ENCODE measurements at places on chromosomes 3 and 15.

DNA sequence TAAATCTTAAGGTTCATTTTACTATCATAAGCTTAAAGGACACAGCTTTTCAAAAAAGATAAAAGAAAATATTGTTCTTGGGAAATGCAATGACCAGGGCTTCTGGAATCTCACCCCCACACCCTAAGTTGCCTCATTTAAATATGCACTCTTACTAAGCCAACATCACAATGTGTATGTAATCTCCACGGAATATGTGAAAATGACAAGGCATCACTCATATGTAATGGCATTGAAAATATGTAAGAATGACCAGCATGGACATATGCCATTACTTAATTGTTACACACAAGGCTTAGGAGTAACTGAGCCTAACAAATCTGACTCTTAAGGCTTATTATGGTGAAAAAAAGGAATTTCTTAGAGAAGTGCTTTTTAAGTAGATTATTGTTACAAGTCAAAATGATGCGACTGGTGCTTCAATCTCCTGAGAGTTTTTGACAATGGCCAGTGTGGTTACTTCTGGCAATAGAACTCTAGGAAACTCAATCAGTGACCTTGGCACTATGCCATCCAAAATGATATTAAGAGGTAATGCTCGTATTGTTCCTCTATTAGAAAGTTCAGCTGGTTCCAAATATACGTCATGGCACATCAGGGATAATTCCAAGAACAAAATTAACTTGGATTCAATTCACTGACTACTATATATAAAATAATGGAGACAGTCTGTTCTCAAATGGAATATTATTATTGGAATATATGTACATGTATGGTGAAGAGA lies 290.0 kb upstream of the PLSCR5 start:
- DNase-seq, result no peak

- DNase-seq, result no peak
These were observed 389.1 kb upstream of the RARB start for GRCh38 chr3:25038922-25039321.

GRCh38 chr3:66567077-66567476 lies 66.3 kb upstream of the LRIG1 start:
- DNase-seq, result no peak

DNA sequence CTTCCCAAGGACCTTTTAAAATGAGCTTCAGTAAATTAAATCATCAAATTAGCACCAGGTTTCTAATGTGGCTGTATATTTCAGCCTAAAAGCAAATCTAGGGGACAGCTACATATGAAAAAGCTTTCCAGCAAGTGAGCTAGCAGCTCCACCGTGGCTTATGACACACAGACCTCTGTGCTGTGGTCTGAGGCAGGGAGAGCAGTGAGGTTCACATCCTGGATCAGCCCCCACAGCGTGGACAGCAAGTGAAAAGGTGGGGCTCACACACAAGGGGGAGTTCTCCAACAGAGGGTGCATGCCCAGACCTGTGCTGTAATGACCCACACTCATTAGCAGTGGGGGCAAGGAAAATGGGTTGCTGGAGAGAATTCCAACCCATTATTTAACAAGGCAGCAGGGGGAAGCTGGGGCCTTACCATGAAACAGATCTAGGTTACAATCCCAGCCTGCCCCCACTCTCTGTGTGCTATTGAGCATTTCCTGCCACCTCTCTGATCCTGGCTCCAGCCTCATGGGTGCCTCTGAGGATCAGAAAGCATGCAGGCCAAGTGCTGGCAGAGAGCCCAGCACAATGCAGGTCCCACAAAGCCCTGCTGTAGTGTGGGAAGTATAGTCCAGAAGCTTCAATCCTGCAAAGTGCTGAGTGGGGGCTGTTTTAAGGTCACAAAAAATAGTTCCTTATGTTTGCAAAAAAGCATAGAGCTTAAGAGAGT lies 48.2 kb downstream of the RASGRF1 start:
- DNase-seq, result no peak

DNA sequence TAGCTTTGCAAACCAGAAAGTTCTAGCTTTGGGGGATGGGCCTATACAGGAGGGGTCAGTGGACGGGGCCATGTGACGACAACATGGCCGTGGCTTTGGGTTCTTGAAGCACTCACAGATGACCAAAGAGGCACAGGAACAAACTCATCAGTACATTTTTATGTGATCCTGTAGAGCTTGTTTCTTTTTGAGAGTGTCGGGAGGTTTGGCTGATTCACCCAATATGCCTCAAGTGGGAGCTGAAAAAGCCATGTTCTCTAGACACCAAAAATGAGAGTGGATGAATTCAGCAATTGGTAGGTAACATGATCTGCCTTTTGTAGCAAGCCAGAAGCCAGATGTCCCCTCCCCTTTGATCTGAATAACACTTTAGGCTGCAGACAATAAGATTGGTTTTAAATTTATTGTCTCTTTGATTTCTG lies 30.1 kb downstream of the GREM1 start:
- no peak for DNase-seq

- no peak for DNase-seq
These were observed 300.0 kb downstream of the CADM2 start for GRCh38 chr3:85258819-85259218.

GRCh38 chr3:101081446-101081845 lies 88.2 kb upstream of the ABI3BP start:
- DNase-seq, result no peak

GRCh38 chr3:105529456-105529855 lies 162.7 kb downstream of the ALCAM start:
- DNase-seq, result no peak

- no peak for DNase-seq
These were observed 62.1 kb upstream of the XCR1 start for GRCh38 chr3:46089237-46090011.

DNA sequence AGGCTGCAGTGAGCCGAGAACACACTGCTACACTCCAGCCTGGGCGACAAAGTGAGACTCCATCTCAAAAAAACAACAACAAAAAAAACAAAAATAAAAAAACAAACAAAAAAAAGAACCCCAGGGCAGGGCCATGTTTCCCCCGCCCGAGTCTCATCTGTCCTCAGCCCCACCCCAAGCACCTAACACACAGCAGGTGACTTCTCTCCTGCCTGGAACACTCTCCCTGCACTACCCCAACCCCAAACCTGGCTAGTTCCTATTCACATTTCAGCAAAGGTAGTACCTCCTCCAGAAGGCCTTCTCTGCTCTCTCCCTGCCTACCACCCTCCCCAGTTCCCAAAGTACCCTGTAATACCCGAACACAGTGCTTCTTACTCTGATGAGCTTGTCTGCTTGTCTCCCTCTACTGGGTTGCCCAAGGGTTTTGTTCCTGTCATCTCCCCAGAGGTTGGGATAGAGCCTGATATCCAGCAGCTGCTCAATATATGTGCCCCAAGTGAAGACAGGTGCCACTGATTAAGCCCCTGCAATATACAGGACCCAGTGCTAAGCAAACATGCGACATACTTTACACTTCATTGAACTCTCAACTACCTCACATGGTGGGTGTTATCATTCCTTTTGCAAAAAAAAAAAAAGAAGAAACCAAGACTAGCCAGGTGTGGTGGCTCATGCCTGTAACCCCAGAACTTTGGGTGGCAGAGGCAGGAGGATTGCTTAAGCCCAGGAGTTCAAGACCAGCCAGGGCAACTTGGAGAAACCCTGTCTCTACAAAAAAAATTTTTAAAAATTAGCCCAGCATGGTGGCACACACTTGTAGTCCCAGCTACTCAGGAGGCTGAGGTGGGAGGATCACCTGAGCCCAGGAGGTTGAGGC lies 103.6 kb downstream of the DAPK2 start:
- no peak for DNase-seq

DNA sequence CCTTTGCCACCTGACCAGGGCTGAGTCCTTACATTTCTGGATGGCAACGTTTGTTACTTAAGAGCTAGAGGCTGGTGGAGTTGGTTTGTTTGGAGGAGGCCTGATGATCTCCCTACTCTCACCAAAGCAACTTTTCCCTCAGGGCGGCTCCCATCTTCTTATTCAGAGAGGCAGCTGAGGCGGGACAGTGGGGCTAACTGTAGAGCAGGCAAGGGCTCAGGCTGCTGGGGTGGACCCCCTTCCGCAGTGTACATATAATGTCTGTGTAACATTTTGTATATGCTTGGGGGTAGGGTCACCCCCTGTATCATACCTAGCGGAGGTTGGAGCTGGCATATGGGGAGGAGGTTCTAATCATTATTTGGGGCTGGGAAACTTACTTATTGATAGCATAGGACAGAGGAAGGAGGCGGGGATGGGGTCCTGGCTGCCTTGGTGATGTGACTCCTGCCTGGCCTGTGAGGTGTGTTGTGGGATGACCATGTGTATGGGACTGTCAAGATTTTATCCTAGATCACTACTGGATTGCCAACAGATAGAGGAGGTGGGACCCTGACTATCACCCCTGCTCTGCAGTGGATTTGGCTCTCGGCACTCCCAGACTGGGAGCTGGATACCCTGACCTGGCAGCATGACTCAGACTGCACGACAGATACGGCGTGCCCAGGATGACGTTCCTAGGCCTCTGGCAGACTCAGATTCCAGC lies 52.5 kb upstream of the UBE2Q2 start:
- no peak for DNase-seq

DNA sequence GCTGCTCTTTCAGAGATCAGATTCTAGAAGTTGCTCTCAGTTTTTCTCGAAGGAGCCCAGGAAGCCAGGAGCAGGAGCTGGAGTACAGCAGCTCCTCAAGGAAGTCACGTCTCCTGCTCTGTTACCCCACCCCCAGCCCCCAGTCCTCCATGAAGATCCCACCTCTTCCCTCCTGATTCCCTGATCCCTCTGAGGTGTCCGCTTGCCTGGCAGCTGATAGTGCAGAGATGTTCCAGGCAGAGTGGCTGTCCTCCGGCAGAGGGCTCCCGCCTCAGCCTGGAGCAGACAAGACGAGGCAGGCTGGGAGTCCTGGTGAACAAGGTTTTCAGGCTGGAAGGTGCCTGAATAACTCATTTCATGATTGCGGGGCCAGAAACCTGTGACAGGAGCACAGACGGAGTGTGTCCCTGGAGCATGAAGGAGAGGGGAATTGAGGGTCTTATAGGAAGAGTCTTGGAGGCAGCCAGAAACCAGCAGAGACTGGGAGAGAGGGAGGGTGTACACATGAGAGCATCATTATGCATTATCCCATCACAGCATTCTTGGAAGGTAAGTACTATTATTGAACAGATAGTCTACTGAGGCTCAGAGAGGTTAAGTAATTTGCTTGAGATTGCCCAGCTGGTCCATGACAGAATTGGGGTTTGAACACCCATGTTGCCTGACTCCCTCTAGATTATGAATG lies 1.2 kb downstream of the HRH1 start:
- DNase-seq, result peak; percentile 36

DNA sequence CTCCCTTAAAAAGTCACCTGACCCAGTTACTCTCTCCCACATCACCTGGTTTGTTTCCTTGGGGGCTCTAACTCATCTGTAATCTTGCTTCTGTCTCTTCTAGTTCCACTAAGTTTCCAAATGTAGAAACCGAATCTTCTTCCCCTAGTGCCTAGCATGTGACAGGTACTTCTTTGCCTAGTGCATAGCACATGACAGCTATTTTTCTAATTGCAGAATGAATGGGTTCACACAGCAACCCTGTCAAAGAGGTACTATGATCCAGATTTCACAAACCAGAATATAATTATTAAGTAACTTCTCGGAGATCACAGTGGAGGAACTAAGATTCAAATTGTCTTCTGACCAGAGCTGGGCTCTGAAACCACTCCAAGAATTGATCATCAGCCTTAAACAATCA lies 7.4 kb downstream of the DPH3 start:
- no peak for DNase-seq

DNA sequence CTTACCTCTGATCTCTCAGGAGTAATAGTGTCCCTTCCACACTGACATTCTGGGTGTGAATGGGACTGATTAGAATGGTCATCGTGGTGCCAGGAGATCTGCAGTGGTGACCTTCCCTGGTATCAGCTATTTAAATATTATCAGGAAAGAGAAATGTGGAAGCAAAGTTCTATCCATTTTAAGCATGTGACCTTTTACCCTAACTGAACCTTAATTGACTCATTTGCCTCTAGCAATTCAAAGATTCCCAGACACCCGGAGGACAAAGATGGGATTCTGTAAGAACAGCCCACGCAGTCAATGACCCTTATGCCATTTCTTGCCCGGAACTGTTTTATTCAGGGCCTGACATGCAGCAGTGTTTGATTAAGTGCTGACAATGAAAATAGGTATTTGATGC lies 10.3 kb downstream of the LIPC start:
- DNase-seq, result no peak

DNA sequence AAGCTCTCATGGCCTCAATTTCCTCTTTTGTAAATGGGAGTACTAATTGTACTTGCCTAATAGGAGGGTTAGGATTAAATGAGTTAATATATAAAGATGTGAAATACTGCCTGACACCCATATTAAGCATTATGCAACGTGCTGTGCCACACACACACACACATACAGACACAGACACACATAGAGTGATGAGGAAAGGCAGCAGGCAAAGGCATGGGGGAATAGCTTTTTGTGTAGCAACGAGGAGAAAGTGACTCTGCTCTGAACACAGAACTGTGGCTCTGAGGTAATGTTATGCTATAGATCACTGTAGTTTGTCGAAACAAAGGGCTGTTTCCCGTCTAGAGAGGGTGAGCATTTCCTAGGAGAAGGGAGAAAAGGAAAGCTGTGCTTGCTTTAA lies 233.3 kb upstream of the SLCO3A1 start:
- DNase-seq, result no peak

DNA sequence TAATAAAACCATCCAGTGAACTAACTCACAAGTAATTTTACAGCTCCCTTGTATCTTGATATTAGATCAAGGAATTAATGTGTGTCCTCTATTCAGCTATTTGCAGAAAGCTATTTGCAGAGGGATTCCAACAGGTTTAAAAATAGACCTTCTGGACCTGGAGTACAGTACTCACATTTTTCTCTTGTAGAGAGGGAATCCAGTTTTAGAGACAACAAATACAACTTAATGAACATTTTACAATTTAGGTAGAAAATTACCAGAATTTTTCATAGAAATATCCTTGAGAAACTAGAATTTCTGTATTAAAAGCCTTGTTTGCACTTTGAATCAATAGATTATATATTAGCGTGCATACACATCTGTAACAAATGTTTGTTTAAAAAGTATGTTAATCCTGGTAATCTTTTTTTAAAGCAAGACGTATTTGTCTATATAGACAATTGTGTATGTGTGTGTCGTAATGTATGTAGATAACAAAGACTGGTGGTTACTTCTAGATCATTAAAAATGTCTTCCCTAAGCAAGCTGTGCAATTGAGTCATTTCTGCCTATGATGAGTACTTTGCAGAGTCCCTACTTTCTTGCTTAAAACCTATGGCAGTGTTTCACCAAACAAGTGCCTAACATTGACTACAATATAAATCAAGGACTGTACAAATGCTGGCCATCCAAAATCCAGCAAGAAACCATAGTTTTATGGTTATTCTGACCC lies 57.9 kb downstream of the PPP2R3A start:
- DNase-seq, result no peak

- DNase-seq, result no peak
These were observed 6.0 kb downstream of the WNT5A start for GRCh38 chr3:55480911-55481743.

- DNase-seq, result peak; percentile 49
These were observed 103.6 kb downstream of the APBA2 start for GRCh38 chr15:28989239-28989830.
